ENCODE measurements at places on chromosomes 3 and 15. TPM values are rescaled to one million over a fixed set of nuclear protein-coding genes. Genes with fewer than 3 reads are reported as not detected.
A peak's percentile ranks its signal among the peaks of the same experiment; 100 is the strongest.

DNA sequence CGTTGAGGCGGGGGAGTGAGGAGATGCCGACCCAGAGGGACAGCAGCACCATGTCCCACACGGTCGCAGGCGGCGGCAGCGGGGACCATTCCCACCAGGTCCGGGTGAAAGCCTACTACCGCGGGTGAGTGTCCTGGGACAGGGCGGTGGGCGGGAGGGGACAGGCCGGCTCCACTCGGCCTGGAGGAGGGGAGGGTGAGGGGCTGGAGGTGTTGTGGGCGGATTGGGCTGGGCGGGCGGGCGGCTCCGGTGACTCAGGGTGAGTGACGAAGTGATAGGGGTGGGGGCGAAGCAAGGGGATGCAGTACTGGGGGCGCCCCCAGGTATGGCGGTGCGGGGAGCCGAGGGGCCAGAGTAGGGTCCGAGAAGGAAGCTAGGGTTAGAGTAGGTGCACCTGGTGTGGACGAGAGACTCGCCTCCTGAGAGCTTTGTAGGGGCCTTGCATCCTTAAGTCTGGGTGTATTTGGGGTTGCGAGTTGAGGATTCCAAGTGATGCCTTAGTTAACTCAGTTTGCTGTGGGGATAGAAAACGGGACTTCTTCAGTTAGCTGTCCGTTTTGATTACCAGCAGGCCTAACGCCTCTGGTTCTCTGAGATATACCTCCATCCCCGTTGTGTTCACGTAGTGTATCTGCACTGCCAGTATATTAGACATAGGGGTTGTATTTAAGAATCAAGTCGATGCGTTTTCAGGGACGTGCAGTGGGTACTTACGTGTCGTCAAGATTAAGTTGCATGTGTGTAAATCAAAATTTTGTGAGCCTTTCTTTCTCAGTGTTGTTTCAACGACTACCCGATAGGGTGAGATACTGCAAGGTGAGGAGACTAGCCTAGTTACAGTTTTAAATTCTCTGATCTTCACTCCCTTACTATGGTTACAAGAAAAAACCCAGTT lies 670 bp downstream of the PRKCI start:
- peak; percentile 28 for DNase-seq

DNA sequence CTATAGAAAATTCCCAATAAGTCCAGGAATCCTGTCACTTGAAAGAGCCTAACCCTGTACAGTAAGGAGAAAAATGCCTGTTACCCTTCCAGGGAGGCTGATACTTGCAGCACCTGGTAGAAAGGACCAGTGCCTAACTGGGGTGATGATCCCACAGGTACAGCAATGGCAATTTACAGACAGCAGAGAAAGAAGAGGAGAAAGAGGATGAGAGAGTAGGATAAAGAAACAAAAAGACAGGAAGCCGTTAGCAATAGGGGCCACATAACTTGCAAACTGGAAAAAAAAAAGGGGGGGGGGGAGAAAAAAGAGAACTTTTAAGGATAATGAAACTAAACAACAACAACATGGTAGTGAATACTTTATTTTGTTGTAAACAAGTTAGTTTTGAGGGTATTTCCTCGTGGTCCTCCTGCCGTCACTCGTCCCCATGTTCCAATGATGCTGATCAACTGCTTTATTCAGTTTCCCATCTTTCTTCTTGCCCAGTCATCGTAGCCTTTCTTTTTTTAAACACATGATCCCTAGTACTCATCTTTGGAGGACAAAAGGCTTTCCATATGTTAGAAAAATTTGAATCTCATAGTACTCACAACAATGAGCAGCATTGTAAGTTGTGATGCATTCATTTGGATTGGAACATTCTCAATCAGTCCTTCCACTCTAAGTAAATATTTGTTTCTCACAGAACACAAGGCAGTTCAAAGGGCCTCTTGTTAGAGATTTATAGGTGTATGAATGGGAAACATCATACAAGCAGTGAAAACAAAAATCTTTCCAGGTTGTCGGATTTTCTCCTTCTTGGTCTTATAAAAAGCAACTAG lies 8.6 kb downstream of the TM4SF1 start:
- DNase-seq = no peak

- no peak for DNase-seq
These were observed 111.1 kb downstream of the TPRA1 start for GRCh38 chr3:127479449-127479848.

DNA sequence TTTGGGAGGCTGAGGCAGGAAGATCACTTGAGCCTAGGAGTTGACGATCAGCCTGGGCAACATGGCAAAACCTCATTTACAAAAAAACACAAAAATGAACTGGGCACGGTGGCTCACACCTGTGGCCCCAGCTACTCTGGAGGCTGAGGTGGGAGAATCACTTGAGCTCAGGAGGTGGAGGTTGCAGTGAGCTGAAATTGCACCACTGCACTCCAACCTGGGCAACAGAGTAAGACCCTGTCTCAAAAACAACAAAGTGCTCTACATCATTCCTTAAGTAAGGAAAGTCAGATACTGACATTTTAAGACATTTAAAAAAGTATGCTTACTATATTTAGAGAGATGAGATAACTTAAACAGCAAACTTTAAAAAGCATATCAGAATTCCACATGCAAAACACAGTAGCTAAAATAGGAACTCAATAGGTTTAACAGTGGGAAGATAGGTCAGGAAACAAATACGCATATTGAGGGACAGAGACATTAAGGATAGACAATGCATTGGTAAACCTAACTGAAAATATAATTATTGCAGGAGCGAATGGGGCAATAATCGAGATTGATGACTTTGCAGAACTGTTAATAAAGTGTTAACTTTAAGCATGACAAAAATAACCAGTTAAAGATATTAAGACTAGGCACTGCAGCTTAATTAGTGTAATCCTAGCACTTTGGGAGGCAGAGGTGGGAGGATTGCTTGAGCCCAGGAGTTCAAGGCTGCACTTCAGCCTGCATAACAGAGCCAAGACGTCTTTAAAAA lies 32.1 kb downstream of the MORF4L1 start:
- no peak for DNase-seq

- DNase-seq = no peak
These were observed 19.0 kb downstream of the CMSS1 start for GRCh38 chr3:99836681-99837080.

GRCh38 chr3:27729325-27729724 lies 7.2 kb upstream of the EOMES start:
- DNase-seq = no peak

- DNase-seq = no peak
These were observed 271.2 kb upstream of the CTDSPL start for GRCh38 chr3:37590328-37591079.

- DNase-seq = no peak
These were observed 28.1 kb downstream of the CPNE4 start for GRCh38 chr3:132006605-132007204.

- DNase-seq = no peak
These were observed 794.5 kb upstream of the GRM7 start for GRCh38 chr3:6066397-6066796.

DNA sequence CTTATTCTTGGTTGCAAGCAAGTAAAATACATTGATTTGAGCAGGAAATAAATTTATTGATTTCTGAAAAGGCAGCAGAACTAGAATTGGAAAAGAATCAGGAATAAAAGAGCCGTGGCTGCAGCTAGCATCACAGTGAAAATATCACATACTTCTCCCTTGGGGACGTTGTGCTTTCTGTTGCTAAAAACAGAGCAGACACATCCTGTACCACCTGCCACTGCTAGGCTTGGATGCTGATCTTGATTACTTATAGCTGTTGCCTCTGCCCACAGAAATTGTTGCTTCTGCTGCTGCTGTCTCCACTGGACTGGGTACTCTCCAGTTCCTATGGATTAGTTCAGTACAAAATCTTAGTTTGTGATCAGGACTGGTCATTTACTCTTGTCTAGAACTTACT lies 283.8 kb downstream of the C3orf38 start:
- no peak for DNase-seq

- no peak for DNase-seq
These were observed 7.2 kb downstream of the HERC1 start for GRCh38 chr15:63826528-63826927.

GRCh38 chr15:89070197-89071124 lies 17.8 kb upstream of the ABHD2 start:
- DNase-seq = no peak

DNA sequence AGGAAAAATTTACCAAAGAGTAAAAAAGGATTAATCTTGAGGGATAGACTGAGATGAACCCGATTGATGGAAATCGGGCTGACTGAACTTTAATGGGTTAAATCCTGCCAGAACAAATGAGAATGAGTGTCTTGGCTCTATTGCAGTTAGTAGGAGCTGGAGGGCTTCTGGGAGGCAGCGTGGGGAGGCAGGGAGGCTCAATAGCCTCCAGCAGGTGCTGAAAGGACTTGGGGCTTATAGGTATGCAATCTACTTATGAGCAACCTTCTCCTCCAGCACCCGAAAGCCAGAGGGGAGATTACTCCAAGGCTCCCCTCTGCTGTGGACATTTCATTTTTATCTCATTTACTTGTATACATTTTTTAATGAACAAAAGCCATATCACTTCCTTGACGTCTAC lies 1.0 kb upstream of the CRYBG3 start:
- DNase-seq = no peak

- no peak for DNase-seq
These were observed 54.1 kb downstream of the PLXNA1 start for GRCh38 chr3:127037021-127037400.

The RPUSD3 gene
- total RNA-seq = 44.6 TPM

The SPINK8 gene
- 4.9 TPM for total RNA-seq

The RASL12 gene
- total RNA-seq = 56.3 TPM

The PRSS50 gene
- 0.80 TPM for total RNA-seq

The PLAAT1 gene
- total RNA-seq = not detected

The BFSP2 gene
- total RNA-seq = not detected

The CCR3 gene
- not detected for total RNA-seq
